Vagina (tissue), 2 donors: ENCODE measurements at places on chromosomes 13 and 19.

DNA sequence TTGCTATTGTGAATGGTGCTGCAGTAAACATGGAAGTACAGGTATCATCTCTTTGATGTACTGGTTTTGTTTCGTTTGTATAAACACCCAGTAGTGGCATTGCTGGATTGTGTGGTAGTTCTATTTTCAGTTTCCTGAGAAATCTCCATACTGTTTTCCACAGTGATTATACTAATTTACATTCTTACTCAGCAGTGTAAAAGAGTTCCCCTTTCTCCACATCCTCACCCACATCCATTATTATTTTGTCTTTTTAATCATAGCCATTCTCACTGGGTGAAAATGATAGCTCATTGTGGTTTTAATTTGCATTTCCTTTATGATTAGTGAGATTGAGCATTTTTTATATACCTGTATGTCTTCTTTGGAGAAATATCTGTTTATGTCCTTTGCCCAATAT lies 62.3 kb upstream of the PARP4 start:
- DNase-seq: no peak

GRCh38 chr13:46577696-46578589 lies 25.0 kb downstream of the LRCH1 start:
- no peak for DNase-seq

GRCh38 chr13:28744091-28744536 lies 25.3 kb upstream of the SLC46A3 start:
- no peak for DNase-seq

DNA sequence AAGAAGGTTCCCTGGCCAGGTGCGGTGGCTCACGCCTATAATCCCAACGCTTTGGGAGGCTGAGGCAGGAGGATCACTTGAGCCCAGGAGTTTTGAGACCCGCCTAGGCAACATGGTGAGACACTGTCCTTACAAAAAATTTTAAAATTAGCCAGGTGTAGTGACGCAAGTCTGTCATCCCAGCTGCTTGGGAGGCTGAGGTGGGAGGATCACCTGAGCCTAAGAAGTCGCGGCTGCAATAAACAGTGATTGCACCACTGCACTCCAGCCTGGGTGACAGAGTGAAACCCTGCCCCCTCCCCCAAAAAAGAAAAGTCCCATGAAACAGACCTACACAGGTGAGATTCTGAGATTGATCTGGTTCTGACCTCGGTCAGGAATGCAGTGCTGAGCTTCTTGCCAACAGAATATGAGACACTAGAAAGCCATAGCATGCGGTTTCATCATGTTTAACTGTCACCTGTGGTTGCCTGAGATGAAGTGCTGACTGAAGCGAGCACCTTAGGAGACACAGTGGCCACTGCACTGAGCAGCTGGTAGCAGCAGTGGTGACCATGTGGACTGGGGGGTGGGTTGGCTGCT lies 2.0 kb upstream of the A1BG start:
- no peak for DNase-seq

GRCh38 chr19:39423258-39424086 lies 11.0 kb downstream of the PLEKHG2 start:
- DNase-seq: no peak

DNA sequence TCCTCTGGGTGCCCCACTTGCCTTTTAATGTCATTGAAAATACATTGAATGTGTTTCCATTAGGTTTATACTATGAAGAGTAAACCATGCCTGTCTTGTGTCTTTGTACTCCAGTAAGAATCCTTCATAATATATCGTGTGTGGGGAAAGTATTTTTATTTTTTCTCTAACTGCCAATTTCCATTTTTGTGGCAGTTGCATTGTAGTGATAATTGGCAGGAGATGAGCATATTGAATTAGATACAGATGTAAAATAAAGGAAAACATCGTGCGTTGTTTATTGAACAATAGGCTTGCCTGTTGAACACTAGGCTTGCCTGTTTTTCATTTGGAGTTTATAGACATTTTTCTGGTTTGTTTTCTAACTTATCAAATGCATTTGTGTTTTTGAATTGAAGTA lies 218.8 kb downstream of the NBEA start:
- no peak for DNase-seq

DNA sequence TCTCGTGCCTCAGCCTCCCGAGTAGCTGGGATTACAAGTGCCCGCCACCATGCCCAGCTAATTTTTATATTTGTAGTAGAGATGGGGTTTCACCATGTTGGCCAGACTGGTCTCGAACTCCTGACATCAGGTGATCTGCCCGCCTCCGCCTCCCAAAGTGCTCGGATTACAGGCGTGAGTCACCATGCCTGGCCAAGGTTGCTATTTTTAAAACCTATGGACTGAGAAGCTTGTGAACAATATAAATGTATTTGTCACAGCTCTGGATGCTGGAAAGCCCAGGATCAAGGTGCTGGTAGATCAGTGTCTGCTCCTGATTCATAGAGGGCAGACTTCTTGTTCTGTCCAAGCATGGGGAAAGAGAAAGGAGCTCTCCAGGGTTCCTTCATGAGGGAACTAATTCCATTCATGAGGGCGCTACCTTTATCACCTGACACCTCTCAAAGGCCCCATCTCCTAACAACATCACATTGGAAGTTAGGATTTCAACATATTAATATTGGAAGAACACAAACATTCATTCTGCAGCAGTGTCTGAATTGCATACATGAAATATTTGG lies 16.1 kb downstream of the CARD8 start:
- DNase-seq: no peak

- no peak for DNase-seq
These were observed 27.9 kb upstream of the RCBTB2 start for GRCh38 chr13:48560657-48561337.

- no peak for DNase-seq
These were observed 18.0 kb upstream of the IZUMO2 start for GRCh38 chr19:50181121-50181520.

DNA sequence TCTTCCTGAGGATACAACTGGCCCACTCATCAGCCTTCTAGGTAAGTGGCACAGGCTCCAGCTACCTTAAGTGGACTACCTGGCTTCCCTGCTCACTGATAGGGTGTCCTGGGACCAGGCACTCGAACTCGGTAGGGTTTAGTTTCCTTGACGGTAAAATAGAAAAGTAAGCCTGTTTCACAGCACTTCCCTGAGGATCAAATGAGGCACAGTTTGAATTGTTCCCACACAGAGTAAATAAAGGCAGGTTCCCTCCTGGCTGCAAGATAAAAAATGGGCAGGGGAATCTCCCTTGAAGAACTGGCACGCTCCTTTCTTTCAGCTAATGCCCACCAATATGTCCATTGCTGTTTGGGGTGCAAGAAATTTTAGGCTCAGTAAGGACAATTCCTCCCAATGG lies 1.1 kb upstream of the FAM124A start:
- no peak for DNase-seq

DNA sequence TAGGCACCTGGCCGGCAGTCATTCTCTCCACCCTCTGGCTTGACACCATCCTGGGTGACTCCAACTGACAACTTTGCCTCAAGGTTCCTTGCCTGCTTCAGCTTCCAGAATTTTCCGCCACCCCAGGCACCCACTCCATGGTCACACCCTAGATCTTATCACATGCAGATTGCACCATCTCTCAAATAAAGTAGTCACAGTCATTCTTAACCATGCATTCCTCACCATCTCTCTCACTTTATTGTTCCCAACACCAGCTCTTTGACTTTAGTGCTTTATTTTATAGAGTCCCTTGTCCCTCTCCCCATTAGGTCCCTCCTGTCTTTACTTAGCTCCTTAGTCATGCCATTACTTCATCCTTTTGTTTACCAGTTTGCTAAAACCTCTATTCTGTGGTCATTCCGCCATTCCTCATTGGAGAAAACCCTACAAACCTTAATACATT lies 351.7 kb downstream of the SPRY2 start:
- no peak for DNase-seq

DNA sequence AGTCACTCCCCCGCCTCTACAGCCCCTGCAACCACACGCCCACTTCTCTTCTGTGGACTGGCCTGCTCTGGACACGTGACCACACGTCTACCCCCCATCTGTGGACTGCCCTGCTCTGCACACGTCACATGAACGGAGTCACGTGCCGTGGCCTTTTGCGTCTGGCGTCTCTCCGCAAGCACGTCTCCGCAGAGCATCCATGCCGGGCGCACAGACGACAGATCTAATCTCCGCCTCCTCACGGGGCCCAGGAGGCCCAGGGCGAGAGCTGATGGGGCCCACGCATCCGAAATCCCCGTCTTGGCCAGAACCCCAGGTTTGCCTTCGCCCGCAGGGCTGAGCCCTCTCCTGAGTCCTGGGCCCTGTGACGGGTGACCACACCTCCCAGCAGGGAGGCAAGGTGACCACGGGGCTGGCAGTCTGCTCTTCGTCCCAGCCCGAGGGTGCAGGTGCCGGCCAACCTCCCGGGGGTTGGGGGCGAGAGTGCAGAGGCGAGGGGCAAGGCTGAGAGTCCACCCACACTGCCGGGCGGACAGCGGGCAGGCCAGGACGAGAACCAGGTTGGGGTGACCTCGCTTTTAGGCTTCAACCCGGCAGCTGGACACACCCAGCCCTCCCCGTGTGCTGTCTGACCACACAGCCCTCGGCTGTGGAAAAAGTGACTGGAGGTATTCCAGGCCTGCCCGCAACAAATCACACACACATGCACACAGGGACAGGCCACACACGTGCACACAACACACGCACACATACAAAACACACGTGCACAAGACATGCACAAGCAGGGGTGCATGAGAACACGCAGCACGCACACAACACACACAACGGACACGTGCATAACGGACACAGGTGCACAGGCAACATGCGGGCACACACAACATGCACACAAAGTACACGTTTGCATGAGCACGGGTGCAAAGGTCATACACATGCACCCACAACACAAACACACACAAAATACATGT lies 3.9 kb downstream of the SBNO2 start:
- no peak for DNase-seq

DNA sequence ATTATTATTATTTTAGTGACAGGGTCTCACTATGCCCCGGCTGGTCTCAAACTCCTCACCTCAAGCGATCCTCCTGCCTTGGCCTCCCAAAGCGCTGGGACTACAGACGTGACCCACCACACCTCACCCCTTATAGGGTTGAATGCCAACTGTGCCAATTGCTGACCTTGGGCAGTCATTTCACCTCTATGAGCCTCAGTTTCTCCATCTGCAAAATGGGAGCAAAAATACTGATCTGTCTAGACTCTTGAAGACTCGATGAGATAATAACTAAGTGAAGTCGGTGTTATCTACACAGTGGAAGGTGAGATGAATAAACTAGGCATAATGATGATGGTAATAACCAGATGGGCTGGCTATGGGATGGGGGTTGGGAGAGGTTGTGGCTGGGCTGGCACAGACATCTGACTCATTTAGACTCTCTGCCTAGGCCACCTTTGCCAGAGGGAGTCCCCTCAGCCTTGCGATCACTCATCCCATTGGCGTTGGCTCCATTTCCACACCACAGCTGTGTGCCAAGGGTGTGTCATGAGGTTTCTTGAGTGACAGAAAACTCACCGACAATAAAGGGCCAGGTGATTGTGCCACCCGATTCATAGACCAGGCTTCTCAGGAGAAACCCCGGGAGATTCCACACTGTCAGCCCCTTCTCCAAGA lies at the start of gene CASP14:
Gene CASP14, plus strand, starts transcription at position 596 of the 657 bp plus-strand sequence. CDS start 2,772 bp downstream, outside the sequence.
- no peak for DNase-seq

DNA sequence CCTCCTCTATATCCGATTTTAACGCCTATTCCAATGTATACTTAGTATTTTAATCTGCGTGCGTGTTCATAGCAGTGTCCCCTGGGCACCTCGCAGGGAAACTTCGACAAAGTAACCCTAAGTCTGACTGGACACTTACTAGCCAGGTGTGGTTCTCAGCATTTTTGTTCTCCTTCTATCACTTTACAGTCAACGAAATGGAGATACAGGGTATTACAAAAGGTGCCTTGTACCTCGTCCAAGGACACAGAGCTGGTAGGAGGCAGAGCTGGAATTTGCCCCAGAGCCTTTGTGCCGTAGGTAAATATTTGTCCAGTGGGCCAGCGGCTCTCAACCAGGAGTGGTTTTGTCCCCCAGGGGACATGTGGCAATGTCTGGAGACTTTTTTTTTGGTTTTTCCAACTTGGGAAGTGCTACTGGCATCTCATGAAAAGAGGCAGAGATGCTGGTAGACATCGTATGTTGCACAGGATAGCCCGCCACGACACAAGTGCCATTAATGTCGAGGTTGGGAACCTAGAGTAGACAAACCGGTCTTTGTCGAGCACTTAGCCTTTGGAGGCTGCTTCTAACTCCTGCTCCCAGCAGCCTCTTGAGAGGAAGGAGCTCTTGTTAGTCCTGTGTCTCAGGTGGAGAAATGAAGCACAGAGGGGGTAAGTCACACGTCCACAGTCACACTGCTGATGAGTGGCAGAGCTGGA lies 1.1 kb downstream of the ZNF444 start:
- DNase-seq: no peak

DNA sequence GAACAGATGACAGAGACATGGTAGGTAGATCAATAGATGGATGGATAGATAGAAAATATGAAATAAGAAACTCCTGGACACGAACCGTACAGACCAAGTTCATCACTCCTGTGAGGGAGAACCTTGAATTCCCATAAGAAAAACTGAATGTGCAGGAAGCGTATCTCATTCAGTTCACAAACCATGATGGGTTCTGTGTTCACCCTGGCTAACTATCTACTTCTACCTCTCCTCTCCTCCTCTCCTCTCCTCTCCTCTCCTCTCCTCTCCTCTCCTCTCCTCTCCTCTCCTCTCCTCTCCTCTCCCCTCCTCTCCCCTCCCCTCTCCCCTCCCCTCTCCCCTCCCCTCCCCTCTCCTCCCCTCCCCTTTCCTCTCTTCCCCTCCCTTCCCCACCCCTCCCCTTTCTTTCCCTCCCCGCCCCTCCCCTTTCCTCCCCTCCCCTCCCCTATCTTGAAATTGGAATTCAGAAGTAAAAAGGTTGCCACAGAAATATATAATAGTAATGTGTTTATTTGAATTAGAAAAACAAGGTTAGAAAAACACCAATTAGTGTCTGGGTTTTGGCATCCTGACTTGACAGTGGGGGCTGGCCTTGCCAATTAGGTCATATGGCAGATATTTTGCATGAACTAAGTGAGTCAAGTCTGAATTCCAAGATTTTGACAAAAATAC lies 75.9 kb downstream of the ANKRD10 start:
- DNase-seq: no peak

DNA sequence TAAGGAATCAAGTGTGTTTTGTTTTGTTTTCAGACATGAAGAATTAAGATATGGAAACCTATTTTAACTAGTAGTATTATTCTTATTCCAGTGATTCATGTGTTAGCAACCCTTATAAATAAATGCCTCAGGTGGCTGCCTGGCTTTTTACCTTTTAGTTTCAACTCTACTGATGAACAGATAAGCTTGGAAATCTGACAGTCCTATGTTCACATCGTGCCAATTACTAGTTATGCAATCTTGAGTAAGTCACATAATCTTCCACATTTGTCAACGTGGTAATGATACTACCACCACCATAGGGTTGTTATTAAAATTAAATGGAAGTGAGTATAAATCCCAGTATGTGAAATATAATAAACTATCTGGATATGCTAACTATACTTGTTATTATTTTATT lies 64.3 kb downstream of the TBC1D4 start:
- no peak for DNase-seq

DNA sequence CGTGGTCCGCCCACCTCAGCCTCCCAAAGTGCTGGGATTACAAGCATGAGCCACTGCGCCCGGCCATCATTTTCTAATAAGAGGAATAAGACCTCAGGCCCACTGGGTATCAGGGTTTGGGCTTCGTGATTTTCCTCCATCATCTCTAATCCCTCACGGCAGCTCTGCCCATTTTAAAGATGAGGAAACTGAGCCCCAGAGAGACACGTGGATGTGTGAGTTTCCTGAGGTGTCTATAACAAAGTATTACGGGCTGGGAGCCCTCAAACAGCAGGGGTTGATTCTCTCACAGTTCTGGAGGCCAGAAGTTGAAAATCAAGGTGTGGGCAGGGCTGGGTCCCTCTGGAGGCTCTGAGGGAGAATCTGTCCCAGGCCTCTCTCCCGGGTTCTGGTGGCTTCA lies 33.7 kb downstream of the MYO9B start:
- no peak for DNase-seq
